Thoracic aorta (tissue), 2 donors: ENCODE measurements at places on chromosomes 3 and 15. TPM values are rescaled to one million over a fixed set of nuclear protein-coding genes. Genes with fewer than 3 reads are reported as not detected.

GRCh38 chr3:124838963-124839362, 48.2 kb downstream of the ITGB5 start:
- DNase-seq: no peak

DNA sequence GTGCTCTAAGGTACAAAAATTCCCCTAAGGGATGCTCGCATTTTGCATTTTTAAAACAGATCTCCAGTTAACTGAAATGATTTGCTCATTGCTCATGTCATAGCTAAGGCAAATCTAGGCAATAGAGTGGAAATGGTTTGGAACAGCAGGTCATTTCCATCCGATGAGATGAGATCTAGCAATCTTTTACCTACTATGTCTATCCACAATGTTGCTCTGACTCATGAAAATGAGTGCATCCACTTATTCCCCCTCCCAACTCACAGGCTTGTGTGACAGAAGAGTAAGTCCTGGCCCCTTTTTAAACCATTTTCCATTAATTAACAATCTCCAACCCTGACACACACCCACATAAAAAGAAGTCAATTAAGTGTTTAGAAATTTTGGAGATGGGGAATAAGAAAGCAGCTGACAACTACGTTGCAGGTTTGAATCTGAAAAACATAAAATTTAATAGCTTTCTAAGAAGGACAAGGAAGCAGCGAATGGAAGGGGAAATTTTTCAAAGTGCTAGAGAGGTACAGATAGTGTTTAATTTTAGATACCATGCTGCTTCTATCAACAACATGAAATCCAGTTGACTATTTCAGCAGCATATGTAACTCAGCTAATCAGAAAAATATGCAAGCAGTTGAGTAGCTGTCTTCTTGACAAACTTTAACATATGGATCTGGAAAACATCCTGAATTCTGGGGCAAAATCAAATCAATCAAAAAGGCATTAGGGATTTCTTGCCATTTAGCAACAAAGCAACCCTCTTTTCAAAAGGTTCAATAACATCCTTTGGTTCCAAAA, 112.0 kb downstream of the TMCO5A start:
- DNase-seq: no peak

Gene PIERCE2
- 12.6 TPM for total RNA-seq

DNA sequence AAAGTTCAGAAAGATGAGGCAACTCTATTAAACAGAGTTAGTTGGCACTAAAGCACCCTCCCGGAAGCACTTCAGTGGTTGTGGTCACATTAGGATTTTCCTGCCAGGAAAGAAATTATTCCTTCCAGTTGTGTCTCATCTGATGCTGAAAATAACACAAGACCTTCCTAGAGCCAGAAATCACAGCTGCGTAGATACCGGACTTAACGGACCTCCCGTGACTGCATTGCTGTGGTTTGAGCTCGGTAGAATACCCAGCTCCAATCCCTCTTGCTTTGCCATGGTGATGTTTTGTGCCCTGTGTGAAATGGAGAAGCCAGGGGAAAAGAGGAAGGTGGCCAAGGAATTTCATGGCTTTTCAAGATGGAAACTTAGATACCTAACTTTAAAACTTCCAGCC, 215.0 kb upstream of the IGF1R start:
- no peak for DNase-seq

DNA sequence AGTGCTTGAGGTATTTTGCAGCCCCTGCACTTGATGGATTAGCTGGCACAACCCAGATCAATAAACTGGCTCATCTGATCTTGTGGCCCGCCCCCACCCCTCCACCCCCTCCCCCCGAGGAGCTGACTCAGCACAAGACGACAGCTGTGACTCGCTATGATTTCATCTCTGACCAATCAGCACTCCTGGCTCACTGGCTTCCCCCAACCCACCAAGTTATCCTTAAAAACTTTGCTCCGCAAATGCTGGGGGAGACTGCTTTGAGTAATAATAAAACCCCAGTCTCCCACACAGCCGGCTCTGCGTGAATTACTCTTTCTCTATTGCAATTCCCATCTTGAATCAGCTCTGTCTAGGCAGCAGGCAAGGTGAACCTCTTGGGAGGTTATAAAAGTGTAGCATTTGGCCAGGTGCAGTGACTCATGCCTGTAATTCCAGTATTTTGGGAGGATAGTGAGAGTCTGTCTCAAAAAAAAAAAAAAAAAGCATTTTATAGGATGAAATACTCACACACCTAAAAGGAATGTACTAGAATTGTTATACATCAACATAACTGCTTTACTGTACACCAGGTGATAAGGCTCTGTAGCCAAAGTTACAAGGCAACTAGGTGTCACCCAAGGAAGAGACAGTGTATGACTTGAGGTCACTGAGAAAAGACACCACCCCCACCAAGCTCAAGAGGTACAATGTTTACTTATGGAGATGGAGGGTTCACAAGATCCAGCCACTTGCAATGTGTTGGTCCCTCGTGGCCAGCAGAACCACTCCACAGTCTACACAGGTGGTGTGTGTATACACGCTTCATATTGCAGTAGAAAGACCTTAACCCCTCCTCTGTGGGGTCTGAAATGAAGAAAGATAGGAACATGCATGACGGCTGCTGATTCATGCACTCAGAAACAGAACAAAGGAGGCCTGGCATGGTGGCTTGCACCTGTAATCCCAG, 8.6 kb downstream of the ZNF445 start:
- DNase-seq: no peak

DNA sequence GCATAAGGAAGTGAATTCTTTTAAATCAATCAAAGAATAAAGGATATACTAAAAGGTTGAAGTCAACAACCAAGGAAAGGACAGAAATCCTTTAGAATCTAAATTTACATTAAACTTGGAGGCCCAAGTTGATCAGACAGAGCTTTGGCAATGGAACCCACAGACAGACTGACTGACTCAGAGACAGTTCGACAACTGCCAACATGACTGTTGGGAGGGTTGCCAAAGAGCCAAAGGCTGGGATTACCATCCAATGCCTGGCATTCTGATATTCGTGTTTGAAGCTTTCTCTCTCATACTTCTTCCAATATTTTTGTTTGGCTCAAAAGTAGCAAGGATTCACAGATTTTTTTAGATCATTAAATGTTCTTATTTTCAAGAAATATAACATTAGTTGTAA, 406.1 kb downstream of the PLCL2 start:
- DNase-seq: no peak

- no peak for DNase-seq
These were observed 61.0 kb downstream of the SCN5A start for GRCh38 chr3:38588371-38588971.

GRCh38 chr15:94965593-94965992, 734.2 kb downstream of the MCTP2 start:
- DNase-seq: no peak

Gene LYZL4
- not detected for total RNA-seq

DNA sequence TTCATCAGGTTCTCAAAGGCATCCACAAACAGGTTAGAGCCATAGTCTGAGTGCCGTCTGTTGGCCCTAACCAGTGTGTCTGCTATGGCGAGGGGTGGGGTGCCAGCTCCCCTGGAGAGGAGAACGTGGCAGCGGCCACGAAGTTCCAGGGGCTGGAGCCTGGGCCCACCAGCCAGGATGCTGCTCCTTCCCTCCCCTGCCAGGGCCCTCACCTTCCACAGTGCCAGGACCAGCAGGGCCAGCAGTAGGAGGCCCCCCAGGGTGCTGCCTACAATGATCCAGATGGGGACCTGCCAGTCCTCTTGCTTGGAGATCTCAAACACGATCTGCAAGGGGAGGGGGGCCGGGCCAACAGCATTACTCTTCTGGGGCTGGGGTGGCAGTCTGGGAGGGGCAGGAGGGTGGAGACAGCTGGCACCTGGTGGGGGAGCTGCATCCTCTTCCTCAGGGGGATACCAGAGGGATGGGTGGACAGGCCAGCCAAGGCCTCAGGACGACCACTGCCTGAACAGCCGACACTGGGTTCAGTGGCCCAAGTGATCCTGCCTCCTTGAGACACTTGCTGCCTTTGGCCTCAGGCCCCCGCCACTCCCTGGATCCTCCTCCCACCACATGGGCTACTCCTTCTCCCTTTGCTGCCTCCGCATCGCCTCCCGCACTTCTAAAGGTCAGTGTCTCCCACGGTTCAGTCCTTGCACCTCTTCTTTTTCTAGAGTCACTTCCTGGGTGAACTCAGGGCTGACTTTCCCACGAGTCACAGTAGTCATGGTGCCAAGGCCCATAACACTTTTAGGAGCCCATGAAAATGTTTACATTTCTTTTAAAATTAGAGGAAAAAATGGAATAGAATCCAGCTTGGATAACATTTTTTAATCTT, 26.3 kb downstream of the FEM1B start:
- DNase-seq: no peak

Gene SPTSSB
- not detected for total RNA-seq
